ENCODE measurements at places on chromosomes 5 and 9. TPM values are rescaled to one million over a fixed set of nuclear protein-coding genes. Genes with fewer than 3 reads are reported as not detected.

Gene CBY3
- not detected for total RNA-seq

Gene DTWD2
- total RNA-seq, result 6.0 TPM

Gene FOXI1
- not detected for total RNA-seq

Gene TMEM171
- not detected for total RNA-seq

Gene AGXT2
- total RNA-seq, result not detected

Gene PCDHA12
- total RNA-seq, result not detected

Gene LCP2
- not detected for total RNA-seq

Gene ARSI
- total RNA-seq, result 17.6 TPM

Gene FOXD4
- 0.18 TPM for total RNA-seq

Gene CA9
- total RNA-seq, result not detected

Gene PALM2AKAP2
- 1.8 TPM for total RNA-seq

GRCh38 chr9:79687131-79687447 is 115.3 kb downstream of the TLE4 start:
- DNase-seq, result no peak

DNA sequence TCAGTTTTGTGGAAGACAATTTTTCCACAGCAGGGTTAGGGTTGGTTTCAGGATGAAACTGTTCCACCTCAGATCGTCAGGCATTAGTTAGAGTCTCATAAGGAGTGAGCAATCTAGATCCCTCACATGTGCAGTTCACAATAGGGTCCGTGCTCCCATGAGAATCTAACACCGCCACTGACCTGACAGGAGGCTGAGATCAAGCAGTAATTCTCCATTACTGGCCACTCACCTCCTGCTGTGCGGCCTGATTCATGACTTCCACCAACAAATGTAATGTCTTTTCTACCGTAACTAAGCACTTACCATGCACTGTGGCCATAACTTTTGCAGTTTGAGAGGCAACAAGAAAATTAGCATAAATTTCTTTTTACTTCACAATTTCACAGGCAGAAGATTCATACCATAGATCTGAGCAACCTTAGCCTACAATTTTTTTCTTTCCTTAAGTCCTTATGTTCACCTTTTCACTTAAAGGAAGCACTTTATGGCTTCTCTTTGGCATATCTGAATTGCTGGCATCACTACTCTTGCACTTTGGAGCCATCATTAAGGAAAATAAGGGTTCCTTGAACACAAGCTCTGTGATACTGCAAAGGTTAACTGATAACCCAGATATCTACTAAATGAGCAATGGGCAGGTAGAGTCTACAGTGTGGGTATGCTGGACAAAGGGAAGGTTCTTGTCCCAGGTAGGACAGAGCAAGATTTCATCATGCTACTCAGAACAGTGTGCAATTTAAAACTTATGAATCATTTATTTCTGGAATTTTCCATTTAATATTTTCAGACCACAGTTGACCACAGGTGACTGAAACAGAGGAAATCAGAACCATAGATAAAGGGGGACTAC is 83.0 kb upstream of the IFNK start:
- DNase-seq, result no peak

- no peak for DNase-seq
Observed at GRCh38 chr5:134007581-134008265, 2.9 kb upstream of the VDAC1 start.

DNA sequence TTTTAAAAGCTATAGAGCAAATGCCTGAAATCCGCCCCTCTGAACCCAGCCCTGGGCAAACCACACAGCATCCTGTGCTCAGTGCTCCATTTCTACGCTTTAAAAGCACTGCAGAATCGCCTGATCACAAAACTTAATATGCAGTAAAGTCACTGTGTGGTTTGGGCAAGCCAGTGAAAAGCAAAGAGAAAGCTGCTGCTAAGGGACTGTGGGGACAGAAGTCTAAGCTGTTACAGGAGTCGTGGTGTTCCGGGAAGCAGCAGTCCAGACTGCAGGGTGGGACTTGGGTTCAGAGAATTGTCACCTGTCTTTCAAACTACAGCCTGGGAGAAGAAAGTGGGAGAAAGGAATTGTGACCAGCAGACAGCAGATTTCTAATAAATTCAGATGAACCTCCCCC is 8.2 kb downstream of the RAPGEF1 start:
- DNase-seq, result no peak

DNA sequence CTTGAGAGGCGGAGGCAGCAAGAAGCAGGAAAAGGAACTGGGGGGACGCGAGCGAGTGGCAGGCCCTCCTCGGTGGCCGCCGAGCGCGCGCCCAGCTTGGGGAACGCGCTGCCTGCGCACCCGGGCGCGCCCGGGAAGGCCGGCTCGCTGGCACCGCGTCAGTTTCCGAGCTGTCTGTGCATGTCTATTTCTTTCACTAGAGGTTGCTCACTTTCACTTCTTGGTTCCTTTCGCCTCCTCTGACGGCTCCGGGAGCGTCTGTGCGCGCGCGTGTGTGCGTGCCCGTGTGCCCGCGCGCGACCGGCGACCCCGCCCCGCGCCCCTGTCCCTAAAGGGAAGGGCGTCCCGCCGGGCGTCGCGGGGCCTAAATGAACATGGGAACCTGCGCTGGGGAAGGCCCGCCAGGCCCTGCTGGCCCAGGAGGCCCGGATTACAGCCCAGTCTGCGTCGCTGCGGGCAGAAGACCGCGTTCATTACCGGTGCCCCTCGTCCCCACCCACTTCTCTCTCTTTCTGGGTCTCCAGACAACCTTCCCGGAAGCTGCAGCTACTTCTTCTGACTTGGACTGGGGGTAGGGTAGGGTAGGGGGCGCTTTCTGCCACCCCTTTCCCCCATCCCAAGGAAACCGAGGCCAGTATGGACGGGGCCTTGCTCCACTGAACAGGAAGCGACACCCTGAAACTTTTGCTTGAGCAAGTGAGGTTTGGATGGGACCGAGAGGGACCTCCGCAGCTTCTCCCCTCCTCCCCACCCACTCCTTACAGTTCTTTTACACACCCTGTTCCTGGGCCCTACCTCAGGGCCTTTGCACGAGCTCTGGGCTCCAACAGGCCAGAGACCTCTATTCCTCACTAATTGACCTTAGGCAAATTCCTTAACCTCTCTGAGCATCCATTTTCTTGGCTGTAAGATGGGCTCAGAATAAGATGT is 205.8 kb upstream of the IER5L start:
- DNase-seq, result no peak

- no peak for DNase-seq
Observed at GRCh38 chr9:35205340-35205739, 43.5 kb downstream of the UNC13B start.

DNA sequence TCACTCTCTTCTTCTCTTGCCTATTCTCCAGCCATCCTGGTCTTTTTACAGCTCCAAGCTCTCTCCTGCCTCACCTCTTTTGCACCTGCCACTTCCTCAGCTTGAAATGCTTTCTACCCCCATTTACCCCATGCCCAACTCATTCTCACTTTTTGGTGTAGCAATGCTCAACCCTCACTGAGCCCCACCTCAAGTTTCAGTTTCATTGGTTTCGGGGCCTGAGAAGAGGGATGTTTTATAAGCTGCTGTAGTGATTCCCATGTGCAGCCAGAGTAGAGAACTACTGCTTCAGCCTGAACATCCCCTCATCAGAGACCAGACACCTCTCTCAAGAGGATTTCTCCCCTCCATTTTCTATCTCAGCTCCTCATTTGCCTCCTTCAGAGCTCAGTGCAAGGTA is 45.2 kb upstream of the FYB1 start:
- no peak for DNase-seq

- no peak for DNase-seq
Observed at GRCh38 chr5:87411586-87411972, 1.2 kb downstream of the CCNH start.

GRCh38 chr9:111952559-111952958 is 55.9 kb downstream of the UGCG start:
- DNase-seq, result no peak

GRCh38 chr5:59001154-59001553 is 418.3 kb downstream of the RAB3C start:
- DNase-seq, result no peak

GRCh38 chr5:98769959-98770208 is 3.6 kb upstream of the RGMB start:
- no peak for DNase-seq

- no peak for DNase-seq
Observed at GRCh38 chr9:117732494-117732893, 28.3 kb downstream of the TLR4 start.

- DNase-seq, result no peak
Observed at GRCh38 chr5:171166766-171167165, 142.3 kb upstream of the TLX3 start.

DNA sequence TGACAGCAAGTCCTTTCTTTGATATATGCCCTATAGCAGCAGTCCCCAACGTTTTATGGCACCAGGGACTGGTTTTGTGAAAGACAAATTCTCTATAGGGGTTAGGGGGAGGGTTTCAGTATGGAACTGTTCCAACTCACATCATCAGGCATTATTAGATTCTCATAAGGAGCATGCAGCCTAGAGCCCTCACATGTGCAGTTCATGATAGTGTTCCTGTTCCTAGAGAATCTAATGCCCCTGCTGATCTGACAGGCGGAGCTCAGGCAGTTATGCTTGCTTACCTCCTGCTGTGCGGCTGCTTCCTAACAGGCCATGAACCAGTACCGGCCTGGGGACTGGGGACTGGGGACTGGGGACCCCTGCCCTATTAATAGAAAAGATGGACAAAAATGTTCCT is 2.7 kb upstream of the RAPGEF6 start:
- no peak for DNase-seq

DNA sequence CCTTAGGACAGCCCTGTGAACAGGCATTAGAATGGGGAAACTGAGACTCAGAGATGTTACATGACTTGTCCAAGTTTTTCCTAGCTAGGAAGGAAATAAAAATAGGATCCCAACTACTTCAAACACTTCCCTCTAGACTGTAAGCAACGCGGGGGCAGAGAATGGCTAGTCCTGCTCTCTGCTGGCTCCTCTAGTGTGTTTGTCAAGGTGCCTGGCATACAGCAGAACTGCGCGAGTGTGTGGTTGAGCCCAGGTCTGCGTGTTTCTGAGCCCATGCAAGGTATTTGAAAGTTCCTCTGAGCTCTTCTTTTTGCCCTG is 152.5 kb downstream of the MACROH2A1 start:
- DNase-seq, result no peak

GRCh38 chr5:5481206-5481605 is 58.7 kb downstream of the ICE1 start:
- no peak for DNase-seq

- no peak for DNase-seq
Observed at GRCh38 chr5:94815313-94816039, 197.0 kb downstream of the SLF1 start.

- DNase-seq, result no peak
Observed at GRCh38 chr5:68454766-68455165, 239.2 kb downstream of the PIK3R1 start.

DNA sequence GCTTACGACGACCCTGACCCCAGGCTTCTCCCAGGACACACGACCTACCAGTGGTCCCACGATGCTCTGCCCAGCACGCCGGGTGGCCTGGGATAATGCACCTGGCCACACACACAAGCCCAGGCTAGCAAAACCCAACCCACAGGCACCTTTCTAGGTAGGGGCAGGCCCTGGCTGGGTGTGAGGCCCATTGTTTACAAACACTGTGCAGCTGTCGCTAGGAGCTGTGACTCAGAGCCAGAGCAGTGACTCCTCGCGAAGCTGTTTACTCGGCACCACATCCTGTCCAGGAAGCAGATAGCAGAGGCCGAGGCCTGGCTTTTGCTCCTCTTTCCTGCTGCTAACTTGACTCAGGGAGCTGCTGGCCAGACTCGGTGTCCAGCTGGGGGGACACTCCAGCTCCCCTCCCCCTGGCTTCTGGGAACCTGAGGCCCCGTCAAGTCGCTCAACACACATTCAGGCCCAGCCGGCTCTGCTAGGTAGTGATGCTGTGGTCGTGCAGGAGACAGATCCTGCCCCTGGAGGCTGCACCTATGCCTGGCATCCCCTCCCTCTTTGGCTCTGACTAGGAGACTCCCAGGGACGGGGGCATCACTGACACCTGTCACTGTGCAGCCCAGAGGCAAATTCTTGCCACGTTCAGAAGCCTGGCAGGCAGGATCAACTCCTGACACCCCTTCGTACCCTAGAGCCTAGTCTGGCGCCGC is 12.8 kb upstream of the RALGDS start:
- peak; percentile 91 for DNase-seq

GRCh38 chr9:119181561-119181960 is 187.7 kb downstream of the BRINP1 start:
- DNase-seq, result no peak

DNA sequence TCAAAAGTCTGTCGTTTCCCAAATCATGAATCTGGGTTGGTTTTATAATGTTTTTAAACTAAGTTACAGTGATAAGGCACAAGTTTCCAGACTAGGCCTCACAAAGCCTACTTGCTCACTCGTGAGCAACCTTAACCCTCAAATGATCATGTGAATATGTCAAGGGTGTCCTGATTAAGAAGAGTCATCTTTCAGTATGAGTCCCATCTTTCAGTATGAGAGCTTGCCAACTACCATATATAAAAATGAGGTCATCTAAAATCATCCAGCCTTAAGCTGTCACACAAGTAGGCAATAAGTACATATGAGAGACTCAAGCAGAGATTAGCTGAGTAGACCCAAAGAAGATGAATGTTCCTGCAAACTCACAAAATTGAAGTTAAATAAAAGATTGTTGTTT is 668.4 kb upstream of the FAM174A start:
- no peak for DNase-seq

DNA sequence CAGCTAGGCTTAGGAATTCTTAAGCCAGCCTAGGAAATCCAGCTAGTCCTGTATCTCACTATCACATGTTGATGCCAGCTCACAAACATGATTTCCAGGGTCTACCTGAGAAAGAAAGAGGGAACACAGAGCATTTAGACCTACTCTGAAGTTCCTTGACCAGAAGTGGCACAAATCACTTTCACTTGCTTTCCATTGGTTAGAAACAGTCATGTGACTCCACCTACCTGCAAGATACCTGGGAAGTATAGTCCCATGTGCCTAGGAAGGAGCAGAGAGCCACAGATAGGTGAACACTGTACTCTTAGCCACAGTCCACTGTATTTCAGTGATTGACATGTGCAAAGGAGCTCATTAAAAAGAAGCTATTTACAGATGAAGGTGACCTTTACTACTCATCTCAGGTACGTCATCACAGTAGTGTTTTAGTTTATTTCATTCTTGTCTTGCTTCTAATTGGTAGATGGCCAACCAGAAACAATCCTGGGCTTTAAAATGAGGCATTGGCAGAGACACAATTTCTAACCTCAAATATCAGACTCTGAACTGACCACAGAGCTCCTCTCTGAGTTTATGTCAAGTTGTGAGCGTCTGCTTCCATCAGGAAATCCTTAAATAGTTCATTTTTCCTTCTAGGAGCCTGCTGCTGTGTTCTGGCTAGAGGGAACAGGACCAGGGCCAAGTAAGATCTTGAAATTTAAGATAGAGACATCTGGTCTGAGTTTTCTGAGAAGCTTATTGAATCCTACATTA is 340.7 kb downstream of the TLE4 start:
- no peak for DNase-seq

All from HepG2 (cell line).